ENCODE measurements at places on chromosomes 12 and 14. TPM values are rescaled to one million over a fixed set of nuclear protein-coding genes. Genes with fewer than 3 reads are reported as not detected.

PNP gene
- 148 TPM for total RNA-seq

AQP6 gene
- not detected for total RNA-seq

AMHR2 gene
- total RNA-seq: 2.1 TPM

BMAL2 gene
- 13.0 TPM for total RNA-seq

SYCP3 gene
- total RNA-seq: not detected

ULK1 gene
- 35.4 TPM for total RNA-seq

HAL gene
- 0.36 TPM for total RNA-seq

ABCC9 gene
- not detected for total RNA-seq

MGAT4C gene
- not detected for total RNA-seq

ART4 gene
- total RNA-seq: not detected

A2M gene
- not detected for total RNA-seq

KRT3 gene
- total RNA-seq: not detected
